ENCODE measurements at places on chromosomes 6 and 20.

- peak; percentile 57 for DNase-seq
Observed at GRCh38 chr6:37303891-37304503, 46.1 kb upstream of the TMEM217 start.

GRCh38 chr20:46347841-46348803 is 39.8 kb upstream of the CDH22 start:
- peak; percentile 44 for DNase-seq

DNA sequence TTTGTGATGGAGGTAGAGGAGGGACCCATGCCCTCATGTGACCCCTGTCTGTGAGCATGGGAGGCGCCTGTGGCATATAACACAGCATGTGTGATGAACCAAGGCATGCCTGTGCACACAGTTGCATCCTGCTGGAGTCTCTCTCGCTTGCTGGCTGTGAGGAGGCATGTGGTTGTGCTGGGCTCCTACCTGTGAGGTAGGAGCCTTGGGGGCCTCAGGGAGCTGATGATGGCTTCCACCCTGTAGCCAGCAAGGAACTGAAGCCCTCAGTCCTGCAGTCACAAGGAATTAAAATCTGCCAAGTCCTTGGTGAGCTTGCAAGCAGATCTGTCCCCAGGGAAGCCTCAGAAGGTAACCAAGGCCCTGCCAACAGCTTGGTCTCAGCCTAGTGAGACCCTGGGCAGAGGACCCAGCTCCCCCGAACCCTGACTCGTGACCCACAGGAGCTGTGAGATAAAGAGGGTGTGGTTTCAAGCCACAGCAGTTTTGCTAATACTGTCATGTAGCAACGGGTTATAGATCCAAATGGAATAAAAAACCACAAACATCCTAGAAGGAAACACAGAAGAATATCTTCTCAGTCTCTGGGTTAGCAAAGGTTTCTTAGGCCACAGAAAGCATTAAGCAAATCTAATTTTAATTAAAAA is 145.7 kb downstream of the WDR27 start:
- no peak for DNase-seq

DNA sequence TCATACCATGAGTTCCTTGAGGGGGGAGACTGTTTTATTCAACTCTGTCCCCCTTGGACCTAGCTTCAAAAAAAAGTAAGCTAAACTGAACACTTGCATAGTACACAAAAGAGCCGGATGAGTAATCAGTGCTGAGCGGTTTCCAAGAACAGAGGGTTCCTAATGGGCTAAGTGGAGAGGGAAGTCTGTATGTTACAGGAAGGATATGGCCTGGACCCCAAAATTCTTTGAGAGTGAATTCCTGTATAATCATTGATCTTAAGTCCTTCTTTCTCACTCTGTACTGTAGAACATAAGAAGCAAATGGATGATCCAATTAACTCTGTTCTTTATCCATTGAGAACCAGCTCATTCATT is 324.7 kb upstream of the CNR1 start:
- peak; percentile 90 for DNase-seq

GRCh38 chr6:156777577-156778453 is 637 bp downstream of the ARID1B start:
- peak; percentile 41 for DNase-seq

- DNase-seq = no peak
Observed at GRCh38 chr20:15196547-15197255, 859.3 kb upstream of the FLRT3 start.

DNA sequence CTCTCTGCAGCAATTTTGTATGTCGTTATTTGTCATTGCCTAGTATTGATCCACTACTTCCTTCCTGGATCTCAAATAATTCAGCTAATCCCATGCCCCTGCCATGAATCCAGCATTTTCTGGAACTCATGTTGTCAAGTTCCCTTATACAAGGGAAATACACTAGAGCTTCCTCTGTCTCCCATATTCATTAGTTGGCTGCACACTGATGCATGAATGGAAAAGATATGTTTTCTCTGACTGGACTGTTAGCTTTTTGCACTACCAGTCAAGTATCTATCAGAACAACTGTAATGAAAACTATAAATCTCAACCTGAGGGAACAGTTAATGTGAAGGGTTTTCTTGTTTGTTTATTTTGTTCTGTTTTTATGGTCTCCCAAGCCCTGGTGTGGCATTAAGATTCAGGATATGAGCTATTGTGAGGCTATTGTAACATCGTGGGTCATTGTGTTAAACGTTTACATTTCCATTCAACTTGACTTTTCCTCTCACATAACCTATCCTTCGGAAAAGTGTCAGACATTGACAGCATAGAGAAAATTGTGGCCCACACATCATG is 102.5 kb upstream of the FAM8A1 start:
- DNase-seq = no peak

GRCh38 chr6:4975506-4975905 is 28.3 kb downstream of the RPP40 start:
- DNase-seq = no peak

DNA sequence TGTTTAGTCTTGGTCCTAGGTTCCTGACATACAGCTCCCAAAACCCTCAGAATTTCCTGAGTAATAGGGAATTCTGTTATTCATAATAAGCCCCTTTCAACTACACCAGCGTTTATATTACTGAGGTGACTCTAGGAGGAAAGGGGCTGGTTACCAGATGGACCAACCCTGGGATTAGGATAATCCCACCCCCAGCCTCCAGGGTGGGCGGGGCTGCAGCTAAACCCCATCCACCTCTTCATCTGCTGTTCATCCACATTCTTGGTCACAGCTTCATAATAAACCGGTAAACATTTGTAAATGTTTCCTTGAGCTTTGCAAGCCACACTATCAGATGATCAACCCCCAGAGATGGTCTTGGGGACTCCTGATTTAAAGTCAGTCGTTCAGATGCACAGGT is 38.3 kb downstream of the NINL start:
- no peak for DNase-seq

GRCh38 chr6:50030777-50031562 is 9.2 kb upstream of the DEFB110 start:
- DNase-seq = peak; percentile 1

- peak; percentile 5 for DNase-seq
Observed at GRCh38 chr6:104604685-104605084, 255.0 kb downstream of the HACE1 start.

DNA sequence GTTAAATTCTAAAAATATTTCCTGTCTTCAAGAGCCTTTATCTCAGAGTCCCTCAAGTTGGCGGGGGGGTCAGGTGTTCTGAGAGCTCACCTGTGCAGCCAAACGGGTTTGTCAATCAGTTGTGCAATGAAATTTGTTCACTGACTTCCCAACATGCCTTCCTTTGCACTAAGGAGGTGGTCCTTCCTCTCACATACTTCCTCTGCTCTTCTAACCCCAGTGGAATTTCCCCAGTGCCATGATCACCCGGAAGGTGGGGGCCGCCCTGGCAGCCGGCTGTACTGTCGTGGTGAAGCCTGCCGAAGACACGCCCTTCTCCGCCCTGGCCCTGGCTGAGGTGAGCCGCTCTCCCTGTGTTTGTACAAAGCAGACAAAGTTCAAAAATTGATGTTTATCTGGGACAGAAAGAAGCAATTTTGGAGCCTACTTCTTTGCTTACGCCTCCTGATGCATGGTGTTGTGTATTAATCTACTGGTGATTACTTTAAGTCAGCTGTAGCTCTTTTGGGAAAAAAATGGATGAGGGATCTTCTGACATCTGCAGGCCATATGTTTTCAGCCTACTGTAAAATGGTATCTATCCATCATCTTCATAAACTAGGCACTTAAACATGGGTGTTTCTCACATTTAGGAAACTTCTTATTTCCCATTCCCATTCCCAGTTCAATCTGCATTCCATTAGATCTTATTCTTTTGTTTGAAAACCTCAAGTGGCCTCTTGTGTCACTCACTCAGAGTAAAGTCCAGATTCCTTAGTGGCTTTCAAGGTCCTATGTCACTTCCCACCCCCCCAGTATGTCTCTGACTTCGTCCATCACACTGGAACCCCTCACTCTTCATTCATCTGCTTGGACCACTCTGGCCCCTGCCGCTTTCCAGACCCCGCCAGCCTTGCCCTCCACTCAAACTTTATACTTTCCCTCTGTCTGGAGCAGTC is 10.1 kb downstream of the ALDH5A1 start:
- no peak for DNase-seq

GRCh38 chr6:85005494-85005893 is 241.1 kb upstream of the TBX18 start:
- no peak for DNase-seq

- peak; percentile 100 for DNase-seq
Observed at GRCh38 chr6:56938649-56939191, 16.2 kb upstream of the BEND6 start.

DNA sequence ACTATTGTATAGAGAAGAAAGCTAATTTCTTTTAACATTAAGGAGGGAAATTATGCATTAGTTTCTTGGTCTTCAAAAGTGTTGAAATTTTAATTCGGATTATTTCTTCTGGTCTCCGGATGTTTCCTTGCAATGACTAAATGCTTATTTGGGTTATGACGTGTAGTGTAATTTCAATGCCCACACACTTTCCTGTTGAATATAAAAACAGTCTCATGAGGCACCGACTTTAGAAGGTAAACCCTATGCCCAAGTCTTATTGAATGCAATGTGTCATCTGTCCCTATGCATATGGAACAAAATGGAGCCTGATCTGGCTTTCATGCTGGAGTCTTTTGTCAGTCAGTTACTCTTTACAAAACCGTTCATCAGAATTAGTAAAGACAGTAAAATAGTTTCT is 17.7 kb downstream of the GJA1 start:
- DNase-seq = no peak

DNA sequence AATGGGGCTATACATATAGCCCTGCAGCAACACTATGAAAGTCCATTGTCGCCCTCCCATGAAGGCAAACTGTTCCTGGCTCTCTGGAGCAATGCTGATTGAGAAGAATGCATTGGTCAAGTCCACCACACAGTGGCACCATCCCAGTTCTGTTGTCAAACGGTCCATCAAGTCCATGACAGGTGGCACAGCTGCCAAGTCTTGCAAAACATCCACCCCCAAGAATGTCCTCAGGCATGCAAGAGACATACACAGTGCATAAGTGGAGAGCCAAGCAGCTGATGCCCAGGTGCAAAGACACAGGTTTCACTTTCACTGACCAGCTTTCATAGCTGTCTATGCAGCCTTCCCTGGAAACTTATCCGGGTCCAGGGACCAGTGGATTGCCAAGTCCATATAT is 17.5 kb downstream of the ZNF391 start:
- no peak for DNase-seq

GRCh38 chr6:130958468-130958867 is 104.6 kb downstream of the EPB41L2 start:
- no peak for DNase-seq

DNA sequence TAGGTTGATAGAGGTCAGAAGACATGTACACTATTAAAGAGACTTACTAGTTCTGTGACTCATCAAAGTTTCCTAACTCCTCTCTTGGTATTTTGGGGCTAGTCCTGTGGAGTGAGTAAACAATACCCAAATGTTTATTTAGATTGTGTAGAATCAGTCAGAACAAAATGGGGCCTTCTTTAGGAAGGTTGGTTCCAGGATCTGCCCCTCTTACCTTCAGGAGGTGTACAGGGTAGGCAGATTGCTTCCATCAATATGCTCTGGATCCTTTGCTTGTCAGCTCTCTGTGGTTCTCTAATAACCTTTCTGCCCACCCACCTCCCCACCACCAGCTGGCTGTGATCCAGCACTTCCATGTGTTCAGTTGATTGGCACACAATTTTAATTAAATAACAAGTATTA is 107.0 kb downstream of the POPDC3 start:
- peak; percentile 76 for DNase-seq

DNA sequence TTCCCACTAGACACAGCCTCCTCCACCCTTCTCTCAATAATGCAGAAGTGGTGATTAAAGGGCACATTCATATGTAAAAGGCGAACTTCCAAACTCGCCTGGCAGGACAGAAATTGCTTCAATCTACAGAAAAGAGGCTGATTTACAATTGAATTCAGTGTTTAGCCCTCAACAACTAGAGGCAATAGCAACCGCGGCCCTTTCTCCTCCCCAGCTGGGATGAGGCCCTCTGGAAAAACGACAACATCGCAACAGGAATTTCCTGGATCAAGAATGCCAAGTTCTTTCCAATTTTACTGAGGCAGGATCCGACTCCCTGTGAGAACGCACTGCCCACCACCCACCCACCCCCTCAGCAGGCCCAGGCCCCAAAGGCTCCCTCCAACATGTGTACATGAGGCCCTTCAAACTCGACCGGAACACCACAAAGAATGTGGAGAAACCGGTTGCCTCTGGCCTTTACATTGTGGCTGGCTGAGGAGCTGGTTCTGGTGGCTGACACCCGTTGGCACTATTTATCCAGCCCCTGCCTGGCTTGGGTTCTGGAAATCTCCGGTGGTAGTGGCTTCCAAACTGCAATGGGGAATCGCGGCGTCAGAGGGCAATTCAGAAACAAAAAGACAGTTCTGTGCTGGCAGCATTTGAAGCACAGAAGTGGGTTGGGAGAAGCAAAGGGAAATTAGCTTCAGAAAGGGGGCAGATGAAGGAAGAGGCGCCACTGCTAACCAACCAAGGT is 36.8 kb downstream of the ZMYND8 start:
- DNase-seq = peak; percentile 78

GRCh38 chr6:2970753-2971419 is 481 bp downstream of the SERPINB6 start:
- DNase-seq = no peak

GRCh38 chr6:166449036-166449435 is 66.3 kb upstream of the MPC1 start:
- DNase-seq = no peak

- no peak for DNase-seq
Observed at GRCh38 chr20:5173751-5174150, 46.9 kb downstream of the CDS2 start.

GRCh38 chr6:56690519-56691285 is 48.0 kb upstream of the DST start:
- DNase-seq = peak; percentile 66

DNA sequence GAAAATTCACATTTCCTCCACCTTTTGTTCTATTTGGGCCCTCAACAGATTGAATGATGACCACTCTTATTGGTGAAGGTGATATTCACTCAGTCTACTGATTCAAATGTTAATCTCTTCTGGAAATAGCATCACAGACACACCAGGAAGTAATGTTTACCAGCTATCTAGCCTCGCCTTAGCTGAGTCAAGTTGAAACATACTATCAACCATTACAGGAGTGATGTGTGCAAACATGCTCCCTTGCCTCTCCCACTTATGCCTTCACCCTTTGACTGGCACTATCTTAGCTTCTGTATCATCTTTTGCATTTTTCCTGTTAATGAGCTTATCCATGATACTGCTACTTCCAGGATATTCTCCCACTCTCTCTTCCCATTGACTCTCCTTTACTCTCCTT is 191.9 kb downstream of the CENPW start:
- DNase-seq = no peak
